ENCODE measurements at places on chromosomes 16 and 17. TPM values are rescaled to one million over a fixed set of nuclear protein-coding genes. Genes with fewer than 3 reads are reported as not detected.

The TBC1D3B gene
- 3.4 TPM for polyA plus RNA-seq

The GP1BA gene
- polyA plus RNA-seq: 1.6 TPM

The NGFR gene
- 4.7 TPM for polyA plus RNA-seq

The MFAP4 gene
- 245 TPM for polyA plus RNA-seq

DNA sequence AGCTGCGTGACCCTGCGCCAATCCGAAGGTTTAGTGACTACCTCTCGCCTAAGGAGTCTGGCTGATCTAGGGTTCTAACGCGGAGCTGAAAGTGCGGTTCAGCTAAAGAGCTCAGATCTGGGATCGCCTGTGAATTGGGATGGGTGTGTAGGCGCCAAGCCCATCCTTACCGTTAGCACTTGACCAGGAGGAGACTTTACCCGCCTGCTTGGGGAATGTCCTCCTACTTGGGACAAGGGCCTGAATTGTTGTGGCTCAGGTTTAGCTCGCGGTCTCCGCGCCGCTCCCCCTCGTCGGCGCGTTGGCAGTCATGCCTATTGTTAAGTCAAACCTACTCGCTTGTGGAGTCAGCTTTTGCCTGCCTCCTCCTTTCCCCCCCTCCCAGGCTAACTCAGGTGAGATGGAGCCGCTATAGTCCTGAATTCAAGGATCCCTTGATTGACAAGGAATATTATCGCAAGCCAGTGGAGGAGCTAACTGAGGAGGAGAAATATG lies 480 bp downstream of the MRPS7 start:
- no peak for DNase-seq

- no peak for DNase-seq
Observed at GRCh38 chr16:88618182-88618955, 20.0 kb upstream of the IL17C start.
